Gastroesophageal sphincter (tissue), 4 donors: ENCODE measurements at places on chromosomes 7 and 10.

DNA sequence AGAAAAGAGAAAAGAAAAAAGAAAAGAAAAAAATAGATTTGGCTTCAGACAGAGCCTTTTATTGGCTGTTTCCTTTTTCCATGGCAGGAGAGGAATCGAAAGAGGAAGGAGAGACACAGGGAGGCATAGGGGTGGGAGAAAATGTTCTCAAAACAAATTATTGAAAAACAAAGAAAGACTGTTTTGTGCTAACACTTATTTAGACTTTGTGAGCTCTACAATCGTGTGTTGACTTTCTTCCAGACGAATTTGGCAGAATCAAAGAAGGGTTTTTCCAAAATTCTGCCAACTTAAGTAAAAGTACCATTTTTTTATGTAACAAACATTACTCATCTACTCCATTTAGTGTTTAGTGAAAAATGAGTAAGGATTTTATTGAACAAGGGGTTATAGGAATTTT lies 982.2 kb downstream of the REEP3 start:
- no peak overlapping the region for H3K27ac ChIP-seq
- H3K4me3 ChIP-seq = no peak overlapping the region
- no peak for ATAC-seq
- no peaks in the 10 kb centered on the region for H3K4me1 ChIP-seq
- no peaks in the 10 kb centered on the region for H3K36me3 ChIP-seq

- H3K4me1 ChIP-seq = no peaks in the 10 kb centered on the region
- no peak overlapping the region for H3K27ac ChIP-seq
- no peak overlapping the region for H3K4me3 ChIP-seq
- no peaks in the 10 kb centered on the region for H3K27me3 ChIP-seq
- no peak for ATAC-seq
Measured at GRCh38 chr10:7651853-7652470, 14.8 kb downstream of the ITIH5 start.

DNA sequence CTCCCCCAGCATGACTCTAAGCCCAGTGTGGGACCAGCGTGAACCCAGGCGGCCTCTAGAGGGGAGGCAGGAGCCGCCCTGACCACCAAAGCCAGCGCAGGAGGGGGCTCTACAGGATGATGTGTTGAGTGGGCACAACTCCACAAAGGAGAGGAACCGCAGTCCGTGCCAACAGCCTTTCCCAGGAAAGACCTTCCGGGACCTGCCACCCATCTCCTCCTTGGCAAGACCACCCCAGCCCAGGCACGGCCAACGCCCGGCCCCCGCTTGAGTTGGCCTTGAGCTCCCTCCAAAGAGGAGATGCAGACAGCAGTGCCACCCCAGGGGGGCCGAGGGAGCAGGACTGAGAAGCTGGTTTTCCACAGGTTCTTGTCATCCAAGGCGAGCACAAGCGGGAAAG lies 38.9 kb downstream of the PTPRN2 start:
- no peak overlapping the region for H3K4me3 ChIP-seq
- ATAC-seq = no peak
- peaks cover 33% of the 10 kb centered on the region for H3K27me3 ChIP-seq
- H3K36me3 ChIP-seq = no peaks in the 10 kb centered on the region

- H3K4me1 ChIP-seq = no peaks in the 10 kb centered on the region
- H3K27ac ChIP-seq = peak overlapping the region; percentile 98
- H3K27me3 ChIP-seq = no peaks in the 10 kb centered on the region
- ATAC-seq = no peak
- H3K4me3 ChIP-seq = peak overlapping the region; percentile 79
- H3K36me3 ChIP-seq = no peaks in the 10 kb centered on the region
Measured at GRCh38 chr7:27114881-27115220, 12.4 kb upstream of the HOXA2 start.

- H3K27me3 ChIP-seq = no peaks in the 10 kb centered on the region
- H3K4me3 ChIP-seq = no peak overlapping the region
- peaks cover 6% of the 10 kb centered on the region for H3K4me1 ChIP-seq
- no peaks in the 10 kb centered on the region for H3K36me3 ChIP-seq
Measured at GRCh38 chr10:13788711-13789447, 202.1 kb downstream of the PRPF18 start.

DNA sequence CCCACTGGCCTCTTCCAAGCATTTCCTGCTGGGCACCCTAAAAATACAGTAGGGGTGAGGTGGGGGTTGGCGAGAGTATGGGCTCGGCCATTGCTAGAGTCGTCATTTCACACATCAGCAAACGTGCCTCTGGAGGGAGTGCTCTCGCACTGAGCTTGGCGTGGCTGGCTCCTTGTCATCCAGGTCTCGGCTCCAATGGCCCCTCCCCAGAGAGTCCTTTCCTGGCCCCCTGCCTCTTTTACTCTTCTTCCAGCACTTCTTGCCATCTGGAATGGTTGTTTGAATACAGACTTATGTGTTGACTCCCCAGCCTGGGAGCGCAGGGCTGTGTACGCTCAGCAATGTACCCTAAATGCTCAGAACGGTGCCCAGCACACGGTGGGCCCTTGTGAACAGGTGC lies 18.8 kb downstream of the UNC5B start:
- peaks cover 13% of the 10 kb centered on the region for H3K4me1 ChIP-seq
- H3K4me3 ChIP-seq = no peak overlapping the region
- no peak for ATAC-seq
- H3K27me3 ChIP-seq = no peaks in the 10 kb centered on the region
- H3K27ac ChIP-seq = no peak overlapping the region
- H3K36me3 ChIP-seq = no peaks in the 10 kb centered on the region

GRCh38 chr10:110803830-110804338 lies 67.8 kb upstream of the PDCD4 start:
- H3K27me3 ChIP-seq = no peaks in the 10 kb centered on the region
- H3K36me3 ChIP-seq = no peaks in the 10 kb centered on the region
- H3K4me3 ChIP-seq = no peak overlapping the region
- no peak overlapping the region for H3K27ac ChIP-seq
- peaks cover 2% of the 10 kb centered on the region for H3K4me1 ChIP-seq

DNA sequence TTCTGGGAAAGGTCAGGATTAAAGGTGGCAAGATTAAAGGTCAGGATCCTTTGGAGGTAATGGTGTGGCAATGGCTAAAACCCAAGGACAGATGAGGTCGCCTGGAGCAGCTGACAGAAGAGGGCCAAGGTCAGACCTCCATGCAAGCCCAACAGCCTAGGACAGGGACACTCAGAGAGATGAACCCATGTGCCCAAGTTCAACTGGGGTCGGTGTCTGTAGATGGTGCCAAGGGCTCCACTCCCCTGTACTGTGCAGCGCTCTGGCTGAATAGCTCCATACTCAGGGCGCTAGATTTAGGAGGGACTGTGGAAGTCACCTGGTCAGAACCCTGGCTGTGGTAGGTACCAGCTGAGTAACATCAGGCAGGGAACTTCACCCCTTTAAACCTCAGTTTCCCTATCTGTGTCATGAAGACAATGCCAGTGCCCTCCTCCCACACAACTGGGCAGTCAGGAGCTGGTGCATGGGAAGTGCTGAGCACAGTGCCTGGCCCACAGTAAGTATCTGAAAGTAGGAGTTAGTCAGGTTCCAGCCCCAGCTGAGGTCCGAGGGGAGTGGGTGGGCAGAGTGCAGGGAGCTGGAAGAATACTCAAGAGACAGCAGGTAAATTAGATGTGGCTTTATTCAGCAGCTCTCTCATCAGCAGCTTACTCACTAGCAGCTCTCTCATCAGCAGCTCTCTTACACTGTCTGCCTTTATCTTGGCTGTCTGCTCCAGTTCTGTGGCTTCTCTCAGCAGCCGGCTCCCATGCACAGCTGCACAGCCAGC lies 327.1 kb downstream of the GLRX3 start:
- no peaks in the 10 kb centered on the region for H3K4me1 ChIP-seq
- H3K36me3 ChIP-seq = no peaks in the 10 kb centered on the region
- ATAC-seq = no peak

DNA sequence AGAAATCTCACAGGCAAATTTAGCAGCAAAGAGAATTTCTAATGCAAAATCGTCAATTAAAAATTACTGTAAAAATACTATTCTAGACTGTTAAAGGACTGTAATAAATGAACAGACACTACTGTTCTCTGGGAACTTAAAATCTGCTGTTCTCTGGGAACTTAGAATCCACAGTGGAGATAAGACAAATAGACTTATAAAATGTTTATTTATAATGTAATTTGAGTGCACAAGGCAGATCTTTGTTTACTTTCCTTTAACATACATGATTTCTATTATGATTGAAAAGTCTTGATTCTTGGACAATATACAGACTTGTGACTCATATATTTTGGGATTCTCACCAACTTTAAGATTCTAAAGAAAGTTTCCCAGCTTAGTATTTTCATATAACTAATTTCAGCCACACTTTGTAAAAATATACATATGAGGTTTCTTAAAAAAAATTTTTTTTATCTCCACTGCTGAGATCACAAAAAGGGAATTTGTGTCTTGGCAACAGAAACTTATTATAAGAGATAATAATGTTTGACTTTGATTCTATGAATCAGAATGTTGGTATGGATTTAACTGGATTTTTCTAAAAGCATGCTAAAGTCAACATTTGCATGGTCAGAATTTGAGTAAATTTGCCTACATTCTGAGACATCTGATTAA lies 166.3 kb upstream of the RHOBTB1 start:
- H3K27ac ChIP-seq = no peak overlapping the region
- no peaks in the 10 kb centered on the region for H3K36me3 ChIP-seq
- H3K4me3 ChIP-seq = no peak overlapping the region
- no peaks in the 10 kb centered on the region for H3K27me3 ChIP-seq

- H3K27me3 ChIP-seq = no peaks in the 10 kb centered on the region
- no peak overlapping the region for H3K4me3 ChIP-seq
- no peak for ATAC-seq
- H3K36me3 ChIP-seq = no peaks in the 10 kb centered on the region
- H3K27ac ChIP-seq = no peak overlapping the region
Measured at GRCh38 chr10:91105269-91105668, 115.2 kb upstream of the PCGF5 start.

DNA sequence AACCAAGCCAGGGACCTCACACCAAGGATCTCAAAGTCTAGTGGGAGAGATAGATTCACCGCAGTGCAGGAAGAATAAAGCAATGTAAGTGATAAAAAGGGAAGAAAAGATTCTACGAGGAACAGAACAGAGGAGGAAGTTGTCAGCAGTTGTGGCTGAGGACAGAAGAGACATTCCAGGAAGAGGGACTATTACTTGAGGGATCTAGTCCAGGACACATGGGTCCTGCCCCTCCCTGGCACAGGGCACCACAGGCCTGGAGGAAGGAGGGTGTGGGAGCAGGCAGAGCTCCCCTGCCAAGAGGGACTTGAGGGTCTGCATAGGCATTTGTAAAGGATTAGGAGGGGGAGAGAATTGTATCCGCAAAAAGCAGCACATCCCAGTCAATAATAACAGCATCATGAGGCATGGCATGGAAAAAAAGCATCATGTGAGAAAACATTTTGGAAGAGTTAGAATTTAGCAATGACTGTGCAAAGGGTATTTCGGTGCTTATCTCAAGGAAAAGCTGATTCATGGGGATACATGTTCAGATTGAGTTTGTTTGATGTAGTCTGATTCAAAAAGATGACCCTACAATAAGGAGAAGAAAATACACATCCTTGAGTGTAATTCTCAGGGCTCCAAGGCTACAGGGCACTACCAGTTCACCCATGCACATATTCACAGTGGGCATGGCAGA lies 12.7 kb downstream of the C10orf71 start:
- peaks cover 7% of the 10 kb centered on the region for H3K27me3 ChIP-seq
- H3K27ac ChIP-seq = no peak overlapping the region
- H3K4me3 ChIP-seq = no peak overlapping the region
- H3K4me1 ChIP-seq = no peaks in the 10 kb centered on the region

GRCh38 chr10:124706462-124707143 lies 37.6 kb downstream of the FAM53B start:
- peak overlapping the region; percentile 80 for H3K27ac ChIP-seq
- no peak overlapping the region for H3K4me3 ChIP-seq

- peaks cover 17% of the 10 kb centered on the region for H3K27me3 ChIP-seq
- no peak for ATAC-seq
- no peaks in the 10 kb centered on the region for H3K36me3 ChIP-seq
- H3K27ac ChIP-seq = no peak overlapping the region
Measured at GRCh38 chr7:158453663-158454062, 134.0 kb downstream of the PTPRN2 start.

- ATAC-seq = no peak
- H3K27ac ChIP-seq = no peak overlapping the region
- H3K4me1 ChIP-seq = peaks cover 3% of the 10 kb centered on the region
- no peak overlapping the region for H3K4me3 ChIP-seq
Measured at GRCh38 chr7:123415625-123416024, 118.8 kb downstream of the IQUB start.

- no peak for ATAC-seq
- H3K4me1 ChIP-seq = peaks cover 78% of the 10 kb centered on the region
- H3K36me3 ChIP-seq = no peaks in the 10 kb centered on the region
- H3K4me3 ChIP-seq = no peak overlapping the region
- H3K27me3 ChIP-seq = no peaks in the 10 kb centered on the region
Measured at GRCh38 chr10:109898666-109899355, 24.5 kb downstream of the XPNPEP1 start.

DNA sequence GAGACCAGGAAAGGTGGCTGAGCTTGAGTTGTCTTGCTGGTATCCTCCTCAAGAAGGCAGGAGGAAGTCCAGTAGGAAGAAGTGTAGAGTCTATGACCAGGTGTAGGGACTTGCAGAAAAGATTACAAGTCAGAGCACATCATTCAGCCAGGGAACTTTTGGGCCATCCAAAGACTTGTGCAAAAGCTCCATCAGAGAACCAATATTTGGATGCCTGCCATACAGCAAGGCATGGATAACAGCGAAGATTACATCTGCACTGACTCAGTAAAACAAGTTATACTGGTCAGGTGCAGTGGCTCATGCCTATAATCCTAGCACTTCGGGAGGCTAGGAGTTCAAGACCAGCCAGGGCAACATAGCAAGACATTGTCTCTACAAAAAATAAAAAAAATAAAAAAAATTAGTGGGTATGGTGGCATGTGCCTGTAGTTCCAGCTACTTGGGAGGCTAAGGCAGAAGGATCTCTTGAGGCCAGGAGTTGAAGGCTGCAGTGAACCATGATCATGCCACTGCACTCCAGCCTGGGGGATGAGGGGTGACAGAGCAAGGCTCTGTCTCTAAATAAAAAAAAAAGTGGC lies 13.2 kb upstream of the NMT2 start:
- no peak overlapping the region for H3K4me3 ChIP-seq
- ATAC-seq = no peak
- no peaks in the 10 kb centered on the region for H3K4me1 ChIP-seq
- no peaks in the 10 kb centered on the region for H3K27me3 ChIP-seq
- H3K27ac ChIP-seq = no peak overlapping the region

GRCh38 chr7:158387546-158387891 lies 200.1 kb downstream of the PTPRN2 start:
- H3K4me1 ChIP-seq = no peaks in the 10 kb centered on the region
- H3K27ac ChIP-seq = no peak overlapping the region
- H3K36me3 ChIP-seq = no peaks in the 10 kb centered on the region

- H3K27ac ChIP-seq = no peak overlapping the region
- H3K27me3 ChIP-seq = no peaks in the 10 kb centered on the region
- no peak for ATAC-seq
- peaks cover 3% of the 10 kb centered on the region for H3K36me3 ChIP-seq
- H3K4me3 ChIP-seq = no peak overlapping the region
Measured at GRCh38 chr7:139721821-139722220, 56.0 kb downstream of the HIPK2 start.

GRCh38 chr7:140506788-140507464 lies 27.6 kb upstream of the MKRN1 start:
- no peaks in the 10 kb centered on the region for H3K36me3 ChIP-seq
- H3K4me1 ChIP-seq = no peaks in the 10 kb centered on the region
- H3K4me3 ChIP-seq = no peak overlapping the region
- peak overlapping the region; percentile 67 for H3K27ac ChIP-seq
- ATAC-seq = peak; percentile 91

- no peaks in the 10 kb centered on the region for H3K4me1 ChIP-seq
- no peaks in the 10 kb centered on the region for H3K27me3 ChIP-seq
- no peak overlapping the region for H3K4me3 ChIP-seq
- no peaks in the 10 kb centered on the region for H3K36me3 ChIP-seq
- H3K27ac ChIP-seq = no peak overlapping the region
Measured at GRCh38 chr7:44531421-44532380, 9.4 kb downstream of the NPC1L1 start.
